ENCODE measurements at places on chromosomes 11 and 22.

DNA sequence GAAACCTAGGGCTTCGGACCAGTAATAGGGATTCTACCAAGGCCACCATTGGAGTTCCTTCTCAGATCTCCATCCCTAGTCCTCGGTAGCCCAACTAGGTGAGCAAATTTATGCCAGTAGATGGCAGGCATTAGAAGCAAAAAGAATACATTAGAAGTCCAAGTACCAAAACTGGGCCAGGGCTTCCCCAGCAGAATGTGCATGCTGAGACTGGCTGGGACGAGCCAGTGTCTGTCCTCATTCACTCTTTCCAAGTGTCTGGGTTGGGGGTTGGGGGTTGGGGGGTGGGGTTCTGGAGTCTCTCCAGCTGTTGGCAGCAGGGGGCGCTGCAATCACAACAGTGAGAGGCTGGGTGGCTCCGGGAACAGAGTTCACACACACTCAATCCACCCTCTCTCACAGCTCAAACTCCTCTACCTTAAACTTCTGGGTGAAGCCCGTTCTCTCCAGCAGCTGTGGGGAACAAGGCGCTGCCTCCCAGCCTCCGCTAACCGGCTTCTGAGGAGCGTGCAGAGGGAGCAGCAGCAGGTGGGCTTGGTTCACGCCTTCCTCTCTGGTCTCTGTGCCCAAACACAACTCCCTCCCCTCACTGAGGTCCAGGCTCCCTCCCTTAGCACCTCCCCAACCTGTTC is 57.5 kb downstream of the BTG4 start:
- DNase-seq, result peak; percentile 36

- DNase-seq, result no peak
Measured at GRCh38 chr11:65700399-65700798, 11.7 kb upstream of the KAT5 start.

DNA sequence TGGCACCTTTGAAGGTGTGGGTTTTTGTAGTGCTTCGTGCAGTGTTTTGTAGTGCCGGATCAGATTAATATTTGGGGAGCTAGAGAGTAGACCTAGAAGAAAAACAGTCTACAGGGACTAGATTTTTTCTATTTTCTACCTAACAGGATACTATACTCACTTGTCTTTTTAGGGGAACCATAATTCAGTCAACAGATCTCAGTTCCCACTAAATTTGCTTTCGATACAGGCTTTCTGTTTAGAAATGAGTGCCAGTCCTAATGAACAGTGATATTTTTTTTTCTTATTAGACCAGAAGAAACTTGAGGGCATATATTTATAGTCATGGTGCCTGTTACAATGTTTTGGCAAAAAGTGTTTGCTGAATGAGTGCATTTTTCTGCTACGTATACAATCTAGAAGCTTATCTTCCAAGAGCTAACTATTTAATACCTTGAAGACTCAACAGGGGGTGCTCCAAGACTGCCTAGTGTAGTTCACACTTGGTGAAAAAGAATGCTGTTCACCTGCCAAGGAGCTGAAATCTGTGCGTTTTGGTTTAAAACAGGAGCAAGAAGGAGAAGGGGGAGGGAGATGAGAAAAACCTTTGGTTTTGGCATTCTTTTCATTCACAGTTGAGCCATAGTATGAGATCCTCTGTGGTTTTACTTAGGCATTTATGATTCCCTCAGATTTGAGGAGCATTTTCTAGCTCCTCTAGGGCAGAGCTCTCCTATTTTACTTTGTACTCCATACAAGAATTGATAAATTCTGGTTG is 44.9 kb upstream of the VSTM5 start:
- DNase-seq, result no peak

GRCh38 chr11:117095284-117096161 is 2.7 kb downstream of the SIK3 start:
- no peak for DNase-seq

DNA sequence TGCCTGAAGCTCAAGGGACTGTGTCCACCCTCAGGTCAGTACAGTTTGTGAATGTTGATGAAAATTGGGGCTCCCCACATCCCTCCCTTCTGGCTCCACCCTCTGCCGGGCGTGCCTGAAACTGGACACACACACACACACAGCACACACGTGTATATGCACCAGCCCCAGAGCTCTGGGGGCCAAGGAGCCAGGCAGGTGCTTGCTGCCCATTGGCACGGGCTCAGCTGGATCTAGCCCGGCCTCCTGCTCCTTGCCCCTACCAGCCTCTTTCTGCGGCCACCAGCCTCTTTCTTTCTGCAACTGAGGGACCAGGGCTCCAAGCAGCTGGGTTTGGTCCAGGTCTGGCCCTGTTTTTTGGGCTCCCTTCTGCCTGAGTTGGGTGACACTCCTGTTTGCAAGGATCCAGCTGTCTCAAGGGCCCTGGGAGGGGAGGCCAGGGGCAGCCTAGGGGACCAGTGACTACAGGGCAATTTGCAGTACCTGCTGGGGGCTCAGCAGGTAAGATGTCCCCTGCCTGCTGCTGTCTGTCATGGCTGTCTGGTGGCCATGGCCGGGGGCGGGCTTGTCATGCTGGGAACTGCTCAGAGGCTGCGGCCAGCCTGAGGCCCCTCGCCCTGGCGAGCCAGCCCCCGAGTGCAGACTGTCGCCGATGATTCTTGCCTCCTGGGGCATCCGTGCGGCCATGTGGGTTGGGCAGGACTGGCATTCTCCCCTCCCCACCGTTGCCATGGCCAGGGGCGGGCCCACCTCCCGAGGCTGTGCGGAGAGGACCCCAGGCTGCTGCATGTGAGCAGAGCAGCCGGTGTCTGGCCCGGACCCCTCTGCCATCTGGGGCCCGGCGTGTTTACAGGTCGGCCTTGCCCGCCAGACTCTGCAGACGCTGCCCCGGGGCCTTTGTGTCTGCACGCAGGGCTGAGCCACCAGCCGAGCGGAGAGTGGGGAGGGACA is 51.5 kb upstream of the PPARA start:
- no peak for DNase-seq

GRCh38 chr11:78504708-78505107 is 70.0 kb downstream of the NARS2 start:
- DNase-seq, result no peak

DNA sequence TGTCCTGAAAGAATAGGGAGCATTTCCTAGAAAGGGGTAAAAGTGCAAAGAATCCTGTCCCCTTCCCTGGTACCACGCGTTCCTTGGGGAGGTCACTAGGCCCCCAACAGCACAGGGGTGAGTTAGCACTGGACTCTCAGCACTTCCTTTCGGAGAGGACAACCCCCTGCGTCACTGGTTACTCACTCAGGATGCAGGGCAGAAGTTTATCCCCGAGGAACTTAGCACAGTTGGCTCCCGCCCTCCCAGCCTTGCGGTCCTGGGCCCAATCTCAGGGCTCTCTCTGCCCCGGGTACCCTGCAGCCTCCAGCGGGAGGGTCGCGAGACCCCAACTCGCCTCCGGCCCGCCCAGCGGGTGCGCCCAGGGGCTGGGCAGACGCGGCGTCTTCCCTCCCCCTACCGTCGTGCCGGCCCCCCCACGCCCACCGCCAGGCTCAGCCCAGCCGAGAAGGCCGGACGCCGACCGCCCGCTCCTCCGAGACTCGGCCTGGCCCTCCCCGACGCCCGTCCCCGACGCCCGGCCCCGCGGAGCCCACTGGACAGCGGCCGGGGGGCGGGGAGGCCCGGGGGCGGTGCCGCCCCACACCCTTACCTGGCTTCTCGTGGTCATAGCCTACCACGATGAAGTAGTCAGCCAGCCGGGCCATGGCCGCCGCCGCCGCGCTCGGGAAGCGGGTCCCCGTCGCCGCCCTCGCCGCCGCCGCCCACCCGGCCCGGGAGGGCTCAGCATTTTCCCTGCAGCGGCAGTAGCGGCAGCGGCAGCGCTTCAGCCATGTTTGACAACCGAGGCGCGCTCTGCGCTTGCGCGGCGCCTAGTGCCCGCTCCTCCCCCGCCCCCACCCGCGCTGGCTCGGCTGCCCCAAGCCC is at the start of gene SBF2:
TSS of gene SBF2 (minus strand) at position 797 of the 867 bp plus-strand sequence. CDS start at position 647, 150 bp downstream.
- DNase-seq, result peak; percentile 57

- DNase-seq, result no peak
Measured at GRCh38 chr11:101741479-101742175, 157.8 kb upstream of the TRPC6 start.

DNA sequence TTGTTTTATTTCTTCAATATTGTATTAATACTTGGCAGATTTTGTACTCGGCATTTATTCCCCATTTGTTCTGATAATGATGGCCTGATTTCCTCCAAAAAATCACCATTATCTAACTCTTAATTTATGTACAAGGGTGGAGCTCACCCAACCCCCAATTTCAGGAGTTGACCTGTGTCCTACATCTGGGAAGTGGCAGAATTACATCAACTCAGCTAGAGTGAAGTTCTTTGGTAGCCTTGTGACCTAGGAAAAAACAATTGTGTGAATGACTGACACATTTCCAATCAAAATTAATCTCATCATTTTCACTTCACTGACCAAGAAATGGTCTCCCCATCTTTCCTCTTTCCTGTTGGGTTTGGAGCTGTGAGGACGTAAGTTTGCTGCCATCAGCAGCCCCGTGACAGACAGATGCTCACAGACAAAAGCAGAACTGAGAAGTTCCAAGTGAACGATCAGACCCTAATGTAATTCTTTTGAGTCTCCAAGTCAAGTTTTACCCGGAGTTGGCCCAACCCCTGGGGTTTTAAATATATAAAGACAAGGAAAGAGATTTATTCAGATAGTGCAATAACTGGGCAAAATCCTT is 16.6 kb upstream of the MS4A6E start:
- no peak for DNase-seq

DNA sequence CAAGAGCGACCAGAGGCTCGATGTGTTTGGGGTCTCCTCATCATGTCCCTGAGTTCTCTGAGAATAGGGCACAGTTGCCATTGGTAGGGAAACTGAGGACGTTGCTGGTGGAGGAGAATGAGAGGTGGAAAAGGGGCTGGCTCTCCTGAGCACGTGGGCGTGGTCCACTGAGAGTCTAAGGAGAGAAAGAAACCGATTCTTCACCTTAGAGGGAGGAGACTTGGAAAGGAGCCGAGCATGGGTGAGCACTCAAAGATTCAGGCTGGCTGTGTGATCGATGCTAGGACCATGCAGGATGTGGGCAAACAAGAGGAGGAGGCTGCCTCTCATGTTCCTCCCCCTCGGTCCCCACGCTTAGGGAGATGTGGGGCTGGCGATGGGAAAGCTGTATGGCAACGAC is 19.8 kb upstream of the TLCD5 start:
- no peak for DNase-seq

DNA sequence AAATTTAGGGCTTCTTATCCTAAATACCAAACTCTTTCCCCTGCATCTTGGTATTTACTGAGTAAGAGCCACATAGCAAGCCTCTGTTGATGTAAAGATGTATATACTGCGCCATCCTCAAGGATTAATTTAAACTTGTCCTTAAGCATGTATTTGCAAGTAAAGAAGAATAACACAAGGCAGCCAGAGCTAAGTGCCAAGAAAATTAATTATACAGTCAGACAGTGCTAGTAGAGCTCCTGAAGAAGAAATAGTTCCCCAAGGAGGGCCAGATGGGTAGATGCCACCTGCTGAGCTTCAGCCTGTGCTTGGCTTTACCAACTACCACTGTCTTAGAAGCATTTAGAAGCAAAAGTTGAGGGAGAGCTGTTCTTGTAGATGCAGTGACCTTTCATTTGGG is 470.0 kb downstream of the BUD13 start:
- no peak for DNase-seq

DNA sequence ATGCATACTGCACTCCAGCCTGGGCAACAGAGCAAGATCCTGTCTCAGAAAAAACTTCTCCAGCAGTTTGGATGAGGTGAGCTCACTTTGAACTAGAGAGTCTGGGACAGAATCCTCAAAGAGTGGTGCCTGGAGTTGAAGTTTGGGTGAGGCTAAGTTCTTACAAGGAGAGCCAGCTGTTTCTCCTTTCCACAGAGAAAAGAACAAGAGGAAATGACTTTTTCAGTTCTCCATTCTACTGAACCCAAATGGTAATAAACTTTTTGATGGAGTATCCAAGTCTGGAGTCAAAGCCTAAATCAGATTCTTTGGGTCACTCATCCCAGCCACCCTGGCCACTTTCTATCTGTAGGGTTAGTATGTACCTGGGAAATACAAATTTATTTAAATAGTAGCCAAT is 102.7 kb downstream of the TRAF6 start:
- no peak for DNase-seq

- no peak for DNase-seq
Measured at GRCh38 chr11:36268337-36268985, 20.8 kb downstream of the COMMD9 start.

DNA sequence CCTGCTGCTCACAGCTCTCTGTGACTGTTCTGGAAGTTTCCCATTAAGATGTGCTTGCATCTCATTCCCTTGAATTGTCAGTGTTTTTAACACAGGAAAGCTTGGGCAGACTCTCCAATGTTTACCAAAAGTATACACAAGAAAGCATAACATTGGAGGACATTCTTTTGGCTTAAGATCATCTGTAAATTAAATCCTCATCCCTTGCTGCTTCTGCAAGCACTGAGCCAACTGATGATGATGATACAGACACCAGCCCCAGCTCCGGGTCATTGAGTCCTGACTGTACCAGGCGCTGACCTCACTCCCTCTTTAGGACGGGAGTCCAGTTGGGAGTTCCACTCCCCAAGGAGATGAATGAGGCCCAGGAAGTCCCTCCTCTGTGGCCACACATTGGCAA is 23.8 kb downstream of the CD82 start:
- DNase-seq, result no peak
